ENCODE measurements at places on chromosomes 5 and 9.

- no peak for DNase-seq
Measured at GRCh38 chr5:2433086-2433485, 318.4 kb downstream of the IRX2 start.

DNA sequence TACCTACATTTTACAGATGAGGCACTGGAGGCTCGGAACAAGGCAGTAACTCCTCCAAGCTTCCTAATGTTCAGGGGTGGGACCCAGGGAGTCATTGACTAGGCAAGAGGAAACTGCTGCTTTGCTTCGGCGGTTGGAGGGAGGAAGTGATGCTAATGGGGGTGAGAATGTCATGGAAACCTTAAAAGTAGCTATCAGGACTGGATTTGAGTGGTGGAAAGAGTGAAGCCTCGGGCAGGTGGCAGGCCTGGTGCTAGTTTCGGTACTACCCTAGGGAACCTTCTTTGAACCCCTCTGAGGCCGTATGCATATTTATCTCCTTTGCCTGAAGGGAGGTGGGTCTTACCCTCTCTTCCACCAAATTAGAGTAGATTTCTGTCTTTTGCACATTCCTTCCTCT is 1.6 kb downstream of the BSPRY start:
- no peak for DNase-seq

DNA sequence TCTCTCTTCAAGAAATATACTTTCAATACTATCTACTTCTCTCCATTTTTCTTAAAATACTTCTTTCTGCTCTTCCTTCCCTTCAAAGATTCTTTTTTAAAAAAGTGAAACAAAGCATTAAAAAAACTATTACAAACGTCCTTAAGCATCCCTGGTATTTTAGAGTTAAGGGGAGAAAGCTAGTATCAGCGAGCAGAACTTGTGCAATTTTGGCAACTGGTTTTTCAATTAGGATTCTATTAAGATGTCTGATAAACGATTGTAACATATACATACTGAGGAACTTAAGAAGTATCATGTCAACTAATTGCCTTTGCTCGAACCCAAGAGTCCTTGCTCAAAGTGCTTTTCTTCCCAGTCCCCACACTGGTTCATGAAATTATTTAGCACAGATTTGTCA is 459.2 kb downstream of the BNC2 start:
- DNase-seq = no peak

GRCh38 chr5:54221135-54221534 is 89.2 kb downstream of the ARL15 start:
- no peak for DNase-seq

DNA sequence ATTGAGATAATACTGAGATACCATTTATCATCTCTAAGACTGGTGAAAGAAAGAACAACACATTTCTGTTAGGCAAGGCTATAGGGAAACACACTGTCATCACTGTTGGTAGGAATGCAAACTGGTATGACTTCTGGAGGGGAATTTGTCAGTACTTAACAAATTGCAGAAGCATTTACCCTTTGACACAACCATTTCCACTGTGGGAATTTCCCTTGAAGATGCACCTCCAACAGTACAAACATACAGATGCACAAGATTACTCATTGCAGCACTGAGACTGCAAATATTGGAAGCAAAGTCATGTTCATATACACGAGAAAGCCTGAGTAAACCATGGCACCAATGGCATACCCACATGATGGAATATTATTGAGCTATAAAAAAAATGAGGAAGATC is 17.6 kb downstream of the GM2A start:
- DNase-seq = no peak

GRCh38 chr5:111165058-111165457 is 59.1 kb upstream of the CAMK4 start:
- no peak for DNase-seq

DNA sequence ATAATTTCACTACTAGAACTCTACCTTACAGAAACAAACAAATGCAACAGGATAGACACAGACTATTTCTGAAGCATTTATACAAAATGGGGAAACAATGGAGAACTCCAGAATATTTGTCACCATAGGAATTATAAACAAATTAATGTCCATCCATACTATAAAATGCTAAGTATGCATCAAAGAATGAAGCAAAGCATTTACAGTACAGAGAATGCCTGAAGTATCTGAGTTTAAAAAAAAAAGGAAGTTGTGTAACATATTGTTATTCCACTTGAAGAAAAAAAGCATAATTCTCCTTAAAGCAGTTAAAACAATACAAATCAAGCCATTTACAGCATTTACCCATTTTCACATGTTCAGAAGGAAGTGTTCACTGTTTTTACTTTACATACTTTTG is 53.0 kb downstream of the DROSHA start:
- DNase-seq = no peak

- DNase-seq = no peak
Measured at GRCh38 chr5:100904259-100904861, 1.3 kb upstream of the ST8SIA4 start.

- peak; percentile 11 for DNase-seq
Measured at GRCh38 chr5:65100911-65101631, 332.3 kb downstream of the CWC27 start.

- no peak for DNase-seq
Measured at GRCh38 chr9:72304538-72304937, 60.5 kb downstream of the ZFAND5 start.

- no peak for DNase-seq
Measured at GRCh38 chr9:101567725-101568350, 26.9 kb downstream of the PPP3R2 start.

GRCh38 chr5:34803974-34804732 is 34.8 kb upstream of the TTC23L start:
- no peak for DNase-seq

GRCh38 chr5:99807346-99807745 is 727.8 kb upstream of the FAM174A start:
- no peak for DNase-seq

DNA sequence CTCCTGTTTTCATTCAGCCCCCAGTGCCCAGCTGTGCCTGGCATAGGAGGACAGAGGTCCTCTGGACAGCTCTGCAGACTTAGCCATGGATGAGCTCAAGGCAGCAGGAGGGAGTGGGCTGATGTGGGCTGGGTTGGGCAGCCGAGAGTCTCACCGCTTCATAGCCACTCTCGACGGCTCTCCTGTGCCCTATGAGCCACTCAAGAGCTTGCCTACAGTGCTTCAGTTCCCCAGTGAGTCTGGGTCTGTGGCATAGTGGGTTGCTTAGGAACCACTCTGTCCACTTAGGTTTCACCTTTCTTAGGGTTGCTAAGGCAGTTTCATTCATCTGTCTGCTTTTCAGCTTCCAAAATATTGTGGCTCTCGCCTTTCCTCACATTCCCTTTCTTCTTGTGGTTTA is 296.8 kb downstream of the ICE1 start:
- no peak for DNase-seq

DNA sequence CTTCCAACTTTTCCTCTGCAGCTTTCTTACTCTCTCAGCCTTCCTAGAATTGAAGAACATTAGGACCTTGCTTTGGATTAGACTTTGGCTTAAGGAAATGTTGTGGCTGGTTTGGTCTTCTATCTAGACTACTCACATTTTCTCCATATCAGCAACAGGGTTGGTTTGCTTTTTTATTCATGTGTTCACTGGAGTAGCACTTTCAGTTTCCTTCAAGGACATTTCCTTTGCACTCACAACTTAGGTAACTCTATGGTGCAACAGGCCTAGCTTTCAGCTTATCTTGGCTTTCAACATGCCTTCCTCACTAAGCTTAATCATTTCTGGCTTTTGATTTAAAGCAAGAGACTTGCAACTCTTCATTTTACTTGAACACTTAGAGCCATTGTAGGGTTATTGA is 153.1 kb downstream of the CCDC192 start:
- no peak for DNase-seq

All from stimulated activated CD8-positive, alpha-beta memory T cell treated with anti-CD3 and anti-CD28 coated beads, Interleukin-7, amount 100 ng/mL, for 4 hours (primary cell).